ENCODE measurements at places on chromosomes 12 and 14.
A peak's percentile ranks its signal among the peaks of the same experiment; 100 is the strongest.

DNA sequence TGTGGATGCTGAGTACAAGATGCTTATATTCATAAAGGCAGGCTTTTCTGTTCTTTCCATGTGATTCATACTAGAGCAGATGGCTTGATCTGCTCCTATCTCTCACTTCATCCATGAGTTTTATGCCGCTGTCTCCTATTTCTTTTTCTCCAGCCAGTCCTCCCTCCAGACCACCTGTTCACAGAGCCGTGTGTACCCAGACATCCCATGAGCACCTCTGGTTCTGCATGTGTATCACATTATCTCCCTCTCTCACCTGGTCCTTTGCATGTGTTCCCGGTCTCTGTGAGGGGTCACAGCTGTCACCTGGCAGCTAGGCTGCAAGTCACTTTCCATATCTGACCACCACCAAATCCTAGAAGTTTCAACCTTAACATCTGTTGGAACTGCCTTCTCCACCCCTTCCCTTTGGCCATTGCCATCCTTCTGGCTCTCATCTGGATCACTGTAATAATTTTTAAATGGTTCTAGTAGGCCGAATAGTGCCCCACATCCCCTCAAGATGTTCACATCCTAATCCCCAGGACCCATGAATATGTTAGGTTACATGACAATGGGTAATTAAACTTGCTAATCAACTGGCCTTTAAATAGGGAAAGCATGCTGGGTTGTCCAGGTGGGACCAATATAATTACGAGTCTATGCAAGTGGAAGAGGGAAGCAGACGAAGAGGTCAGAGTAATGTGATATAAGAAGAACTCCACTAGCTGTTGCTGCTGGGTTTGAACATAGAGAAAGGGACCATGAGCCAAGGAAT is 168.1 kb downstream of the SNAPC1 start:
- no peak for DNase-seq

DNA sequence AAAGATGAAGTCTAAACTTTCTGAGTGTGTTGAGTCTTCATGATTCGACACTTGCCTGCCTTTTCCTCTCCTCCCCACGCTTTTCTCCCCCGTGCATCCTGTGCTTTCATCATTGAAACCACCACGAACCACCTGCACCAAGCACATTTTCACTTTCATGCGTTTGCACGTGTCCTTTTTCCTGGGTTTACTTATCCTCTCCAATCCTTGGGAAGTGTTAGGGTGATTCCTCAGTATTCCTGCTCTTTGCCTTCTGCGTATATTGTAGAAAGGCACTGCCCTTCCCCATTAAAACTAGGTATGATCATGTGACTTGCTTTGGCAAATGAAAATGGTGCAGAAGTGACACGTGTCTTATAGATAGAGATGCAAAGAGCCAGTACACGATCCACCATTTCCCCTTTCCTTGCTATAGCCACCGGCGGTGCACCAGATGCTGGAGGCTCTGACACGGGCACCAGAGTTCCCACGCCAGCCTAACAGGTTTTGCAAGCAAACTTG is 106.6 kb downstream of the BRMS1L start:
- DNase-seq, result peak; percentile 20

DNA sequence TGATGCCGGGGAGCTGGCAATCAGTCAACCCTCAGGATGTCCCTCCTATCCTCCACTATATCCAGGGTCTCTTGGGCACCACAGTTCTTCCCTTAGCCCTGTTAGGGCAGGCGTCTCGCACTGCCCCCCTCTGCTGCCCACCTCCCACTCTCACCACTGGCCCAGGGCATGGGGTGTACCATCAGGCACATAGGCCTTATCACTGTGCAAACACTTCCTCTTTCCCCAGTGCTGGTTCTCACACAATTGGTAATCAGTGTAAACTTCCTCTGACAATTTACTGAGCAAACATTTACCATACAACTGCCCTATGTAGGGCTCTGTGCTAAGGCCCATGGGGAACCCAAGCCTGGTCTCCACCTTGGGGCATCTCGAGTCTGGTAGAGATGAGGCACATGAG is 20.1 kb upstream of the TMED10 start:
- DNase-seq, result no peak

- no peak for DNase-seq
Observed at GRCh38 chr12:49534731-49535278, 4.0 kb upstream of the KCNH3 start.

GRCh38 chr12:118160536-118160935 is 24.6 kb downstream of the PEBP1 start:
- no peak for DNase-seq

Data from GM20000 (cell line).